ENCODE measurements at places on chromosomes 3 and 15.

DNA sequence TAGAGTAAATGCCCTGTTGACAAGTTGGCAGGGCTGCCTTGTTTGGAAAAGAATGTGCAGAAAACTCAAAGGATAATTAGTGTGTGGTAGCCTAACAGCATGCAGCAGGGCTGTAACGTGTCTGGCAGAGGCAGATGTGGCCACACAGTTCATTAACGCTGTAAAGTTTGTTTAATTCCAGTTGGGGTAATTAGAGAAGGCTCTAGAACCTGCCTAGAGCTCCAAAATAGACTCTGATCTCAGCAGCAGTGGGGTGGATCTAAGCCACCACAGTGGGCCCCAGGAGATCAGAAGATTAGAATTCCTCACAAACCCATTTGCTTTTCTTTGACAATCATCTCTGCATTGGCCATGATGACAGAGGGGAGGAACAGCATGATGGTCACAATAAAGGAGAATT, 65.1 kb upstream of the LEKR1 start:
- DNase-seq: no peak

- DNase-seq: no peak
Measured at GRCh38 chr3:97884586-97885123, 62.8 kb downstream of the CRYBG3 start.

DNA sequence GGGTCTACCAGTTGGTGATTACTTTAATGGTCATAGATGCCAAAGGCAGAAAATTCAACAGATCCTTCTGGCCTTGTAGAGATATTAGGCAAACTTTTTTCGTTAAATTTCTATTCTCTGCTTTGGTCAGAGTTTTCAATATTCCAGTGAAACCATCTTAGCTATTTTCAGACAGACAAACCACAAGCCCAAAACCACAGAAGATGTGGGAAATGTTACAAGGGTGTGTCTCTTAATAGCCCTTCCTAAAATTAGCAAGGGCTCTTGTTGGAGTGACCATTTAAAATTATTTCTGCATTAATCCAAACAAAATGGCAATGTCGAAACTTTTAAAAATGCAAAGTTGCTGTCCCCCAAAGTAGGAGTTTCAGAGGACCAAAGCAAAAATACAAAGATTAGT, 102.8 kb downstream of the ARRDC4 start:
- no peak for DNase-seq

DNA sequence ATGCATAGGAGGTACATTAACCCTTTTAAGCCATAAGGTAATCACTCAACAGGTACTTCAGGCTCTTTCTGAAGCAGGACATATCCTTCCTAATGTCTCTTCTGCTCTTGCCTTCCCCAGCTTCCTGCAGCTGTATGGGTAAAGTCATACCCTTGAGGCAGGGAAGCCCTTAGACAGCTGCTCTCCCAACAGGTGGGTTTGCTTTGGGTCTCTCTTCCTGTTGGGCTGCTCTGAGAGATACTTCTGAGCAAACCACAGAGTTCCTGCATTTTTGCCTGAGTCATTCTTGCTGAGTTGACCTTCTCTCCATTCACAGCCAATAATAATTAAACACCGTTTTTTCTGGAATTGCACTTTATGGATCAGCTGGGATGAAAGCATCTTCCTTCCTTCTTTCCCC, 2.0 kb upstream of the TRAT1 start:
- no peak for DNase-seq

GRCh38 chr15:90078965-90079364, 23.3 kb downstream of the IDH2 start:
- no peak for DNase-seq
